ENCODE measurements at places on chromosomes 3 and 15.
A peak's percentile ranks its signal among the peaks of the same experiment; 100 is the strongest.

- peak; percentile 19 for DNase-seq
Measured at GRCh38 chr15:93141371-93141794, 52.4 kb upstream of the RGMA start.

DNA sequence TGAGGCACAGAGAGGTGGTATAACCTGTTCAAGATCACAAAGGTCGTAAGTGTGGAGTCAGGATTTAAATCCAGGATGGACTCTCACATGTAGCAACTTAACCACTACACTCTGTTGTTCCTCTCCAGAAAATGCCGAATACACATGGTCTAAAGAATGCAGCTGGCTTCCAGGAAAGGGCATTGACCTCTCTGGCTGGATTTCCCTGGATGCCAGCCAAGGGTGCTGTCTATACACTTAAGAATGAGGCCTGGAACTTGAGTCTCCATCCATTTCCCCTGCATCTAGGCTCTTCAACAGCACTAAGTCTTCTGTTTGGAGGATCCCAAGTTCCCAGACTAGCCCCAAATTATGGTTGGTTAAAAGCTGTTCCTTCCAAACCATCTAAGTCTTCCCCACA, 60.5 kb downstream of the CERS3 start:
- DNase-seq, result no peak

- DNase-seq, result no peak
Measured at GRCh38 chr3:50128001-50128400, 27.1 kb upstream of the SEMA3F start.

- no peak for DNase-seq
Measured at GRCh38 chr3:4292301-4292700, 10.9 kb upstream of the SETMAR start.

- DNase-seq, result no peak
Measured at GRCh38 chr3:117130222-117130621, 420.6 kb downstream of the TUSC7 start.

DNA sequence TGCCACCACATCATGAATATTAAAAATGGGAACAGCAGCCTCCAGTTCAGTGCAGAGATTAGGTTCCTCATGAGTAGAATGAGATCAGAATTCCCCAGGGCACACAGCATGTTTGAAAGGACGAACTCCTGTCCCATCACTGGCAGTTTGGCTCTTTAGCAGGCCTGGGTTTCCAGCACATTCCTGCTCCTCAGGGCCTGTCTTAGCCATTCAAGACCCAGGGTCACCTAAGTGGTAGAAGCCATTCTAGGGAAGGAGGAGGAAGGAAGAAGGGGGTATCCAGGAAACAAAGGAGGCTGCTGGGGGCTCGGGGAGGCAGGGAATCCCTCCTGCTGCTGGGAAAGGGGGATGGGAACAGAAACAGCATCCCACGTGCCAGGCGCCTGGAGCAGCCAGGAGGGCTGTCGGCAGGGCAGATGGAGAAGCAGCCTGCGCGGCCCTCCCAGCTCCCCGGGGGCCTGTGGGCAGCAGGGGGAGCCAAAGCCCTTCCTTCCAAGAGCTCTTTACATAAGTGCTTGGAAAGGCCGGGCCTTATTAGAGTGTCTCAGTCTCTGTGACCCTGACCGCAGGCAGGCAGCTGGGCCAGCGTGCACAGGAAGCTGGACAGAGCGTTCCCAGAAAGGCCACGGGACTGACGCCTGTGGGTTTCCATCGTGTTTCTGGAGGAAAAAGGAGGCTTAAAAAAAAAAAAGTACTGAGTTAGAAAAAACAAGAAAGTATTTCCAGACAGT, 24.7 kb downstream of the LOXL1 start:
- peak; percentile 47 for DNase-seq

- no peak for DNase-seq
Measured at GRCh38 chr3:63847718-63848450, 15.7 kb downstream of the THOC7 start.

DNA sequence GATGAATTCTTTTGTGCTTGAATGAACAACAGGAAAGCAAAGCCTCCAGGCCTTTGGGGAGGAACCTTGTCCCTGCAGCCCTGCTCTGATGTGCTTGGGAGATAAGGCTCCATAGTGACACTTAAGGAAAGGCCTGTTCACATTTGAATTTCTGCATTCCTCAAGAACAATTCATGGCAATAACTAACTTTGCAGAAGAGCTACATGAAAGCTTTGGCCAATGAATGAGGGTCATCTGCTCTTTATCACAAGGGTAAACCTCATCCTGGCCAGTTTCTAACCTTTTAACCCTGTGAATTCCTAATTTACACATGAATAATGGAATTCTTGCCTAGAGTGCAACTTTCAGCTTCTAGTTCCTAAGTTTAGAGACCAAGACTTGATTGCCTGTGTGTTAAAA, 5.6 kb downstream of the PRTG start:
- DNase-seq, result no peak

DNA sequence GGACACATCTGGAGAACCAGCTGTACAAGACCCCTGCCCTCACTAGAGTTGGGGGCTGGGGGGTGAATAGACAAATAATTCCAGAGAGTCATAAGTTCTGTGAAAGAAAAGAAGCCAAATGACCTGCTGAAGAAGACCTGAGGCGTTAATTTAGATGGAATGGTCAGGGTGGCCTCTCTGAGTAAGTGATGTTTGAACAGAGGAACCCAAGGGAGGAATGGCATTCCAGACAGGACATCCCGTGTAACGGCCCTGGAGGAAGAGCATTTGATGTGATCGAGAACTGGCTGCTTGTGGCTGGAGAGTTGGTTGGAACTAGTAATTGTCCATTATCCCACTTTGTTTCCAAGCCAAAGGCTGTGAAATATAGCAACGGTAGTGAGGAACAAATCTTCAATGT, 1.7 kb downstream of the NR2C2 start:
- no peak for DNase-seq

GRCh38 chr15:65406424-65407000, 16.2 kb downstream of the IGDCC4 start:
- no peak for DNase-seq

DNA sequence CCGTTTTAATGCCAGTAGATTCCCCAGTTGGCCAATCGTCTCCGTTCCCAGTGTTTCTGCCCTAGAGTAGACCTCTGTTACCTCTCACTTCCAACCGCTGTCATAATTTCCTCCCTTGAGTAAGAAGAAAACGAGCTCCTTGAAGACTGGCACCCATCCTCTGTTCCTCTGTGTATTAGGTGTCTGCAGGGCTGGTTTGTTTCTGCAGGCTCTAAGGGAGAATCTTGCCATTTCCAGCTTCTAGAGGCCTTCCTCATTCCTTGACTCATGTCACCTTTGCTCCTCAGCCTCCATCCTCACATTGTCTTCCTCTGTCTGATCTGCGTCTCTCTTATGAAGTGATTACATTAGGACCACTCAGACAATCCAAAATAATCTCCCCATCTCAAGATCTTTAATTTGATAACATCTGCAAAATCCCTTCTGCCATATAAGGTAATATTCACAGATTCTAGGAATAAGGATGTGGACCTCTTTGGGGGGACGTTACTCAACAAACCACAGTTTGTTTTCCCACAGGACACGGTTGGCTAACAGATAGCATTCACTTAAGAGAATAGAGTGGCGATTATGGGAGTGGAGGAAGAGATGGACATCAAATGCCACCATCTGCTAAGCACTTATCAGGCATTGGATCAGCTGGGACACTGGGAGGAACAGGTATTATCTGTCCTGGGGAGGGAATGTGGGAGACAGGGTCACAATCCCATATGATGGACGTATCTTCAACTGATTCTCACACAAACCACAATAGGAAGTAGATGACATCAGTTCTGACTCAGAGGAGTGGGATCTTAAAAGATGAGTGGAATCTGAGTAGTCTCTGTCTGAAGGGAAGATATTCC, 17.1 kb downstream of the ARHGAP31 start:
- no peak for DNase-seq

DNA sequence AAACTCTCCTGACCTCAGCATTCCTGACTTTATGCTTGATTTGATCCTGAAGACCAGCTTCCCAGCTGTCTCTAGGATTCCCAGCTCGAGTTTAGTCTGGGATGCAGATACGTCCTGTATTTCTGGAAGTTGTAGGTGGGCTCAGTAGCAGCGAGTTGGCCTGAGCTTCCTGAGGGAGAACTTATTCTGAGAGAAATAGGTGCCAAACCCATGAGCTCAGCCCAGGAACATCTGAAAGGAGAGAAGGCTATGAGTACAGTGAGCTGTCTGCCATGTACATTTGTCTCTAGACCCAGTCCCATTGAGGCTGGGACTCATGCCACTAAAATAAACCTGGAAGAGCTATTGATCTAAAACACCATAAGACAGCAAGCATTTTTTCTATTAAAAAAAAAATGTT, 36.6 kb upstream of the SLC9A9 start:
- DNase-seq, result no peak

- no peak for DNase-seq
Measured at GRCh38 chr3:19881036-19881435, 53.0 kb downstream of the EFHB start.

DNA sequence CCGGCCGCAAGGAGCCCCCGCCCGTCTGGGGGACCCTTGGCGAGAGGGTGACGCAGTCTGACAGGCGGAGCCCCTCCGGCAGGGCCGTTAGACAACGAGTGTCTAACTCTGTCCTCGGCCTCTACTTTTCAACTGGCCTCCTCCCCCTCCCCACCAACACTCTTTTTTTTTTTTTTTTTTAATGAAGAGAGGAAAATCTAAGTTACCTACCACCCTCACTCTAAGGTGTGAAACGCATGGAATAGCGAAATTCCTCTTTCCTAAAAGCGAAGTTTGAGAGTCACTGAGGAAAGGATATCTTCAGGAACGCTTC, 521 bp upstream of the SUSD5 start:
- no peak for DNase-seq

DNA sequence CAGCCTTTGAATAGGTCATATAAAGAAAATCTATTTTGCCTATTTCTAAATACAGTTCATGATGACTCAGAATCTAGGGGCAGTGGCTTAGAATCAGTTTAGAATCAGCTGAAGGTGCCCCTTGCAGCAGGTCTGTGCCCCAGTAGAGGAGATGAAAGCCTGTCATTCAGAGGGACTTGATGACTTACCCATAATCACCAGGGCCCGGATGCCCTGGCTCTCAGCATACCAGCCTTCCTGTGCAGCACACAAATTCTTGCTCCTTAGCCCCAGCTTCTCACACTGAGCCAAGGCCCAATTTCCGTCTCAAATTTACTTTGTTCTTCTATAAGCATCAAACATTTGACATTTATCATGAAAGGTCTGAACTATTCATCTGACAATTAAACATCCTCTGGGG, 83.2 kb upstream of the EOMES start:
- no peak for DNase-seq

DNA sequence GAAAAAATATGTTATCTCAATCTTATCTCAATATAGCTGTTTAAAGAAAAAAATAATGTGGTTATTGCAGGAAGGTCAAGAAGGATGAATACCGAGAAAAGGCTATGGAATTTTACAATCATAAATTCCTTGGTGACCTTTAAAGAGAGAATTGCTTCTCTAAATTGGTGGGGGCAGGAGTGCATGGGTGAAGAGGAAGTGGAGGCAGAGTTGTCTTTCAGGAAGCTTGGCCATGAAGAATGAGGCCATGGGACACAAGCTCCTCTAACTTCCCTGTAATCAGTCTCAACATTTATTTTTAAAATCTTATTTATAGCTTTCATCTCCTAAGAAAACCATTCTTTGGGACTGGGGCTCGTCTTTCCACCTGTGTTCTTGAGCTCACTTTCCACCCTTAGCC, 22.4 kb upstream of the ALDH1A2 start:
- no peak for DNase-seq

DNA sequence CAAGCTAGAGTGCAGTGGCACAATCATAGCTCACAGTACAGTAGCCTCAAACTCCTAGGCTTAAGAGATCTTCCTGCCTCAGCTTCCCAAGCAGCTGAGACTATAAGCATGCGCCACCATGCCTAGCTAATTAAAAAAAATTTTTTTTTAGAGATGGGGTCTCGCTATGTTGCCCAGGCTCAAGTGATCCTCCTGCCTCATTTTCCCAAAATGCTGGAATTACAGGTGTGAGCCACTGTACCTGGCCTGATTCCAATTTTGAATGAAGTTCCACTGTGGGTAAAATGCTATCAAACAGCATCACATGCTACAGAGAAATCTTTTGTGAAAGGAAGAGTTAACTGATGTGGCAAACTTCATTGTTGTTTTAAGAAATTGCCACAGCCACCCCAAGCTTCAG, 17.5 kb downstream of the ADPGK start:
- DNase-seq, result no peak

DNA sequence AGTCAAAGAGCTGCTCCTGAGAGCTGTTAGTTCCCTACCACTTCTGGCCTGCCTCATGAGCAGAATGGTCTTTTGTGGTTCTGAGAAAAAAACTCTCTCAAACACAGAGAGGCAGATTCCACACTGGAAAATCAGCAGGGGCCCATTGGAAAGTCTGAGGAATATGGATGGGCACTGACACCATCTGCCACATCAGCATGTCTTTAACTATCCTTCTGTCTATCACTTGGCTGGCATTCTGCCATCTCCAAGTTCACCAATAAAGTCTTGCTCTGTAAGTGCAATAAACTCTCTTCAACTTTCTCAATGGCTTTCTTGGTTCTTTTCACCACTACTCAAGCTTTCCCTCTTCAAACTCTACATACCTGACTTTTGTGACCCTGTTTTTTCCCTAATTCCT, 101.3 kb upstream of the GALNT15 start:
- DNase-seq, result no peak

GRCh38 chr3:104437891-104438290, 928.8 kb upstream of the ALCAM start:
- no peak for DNase-seq

- DNase-seq, result no peak
Measured at GRCh38 chr3:195155570-195156241, 115.3 kb downstream of the XXYLT1 start.

DNA sequence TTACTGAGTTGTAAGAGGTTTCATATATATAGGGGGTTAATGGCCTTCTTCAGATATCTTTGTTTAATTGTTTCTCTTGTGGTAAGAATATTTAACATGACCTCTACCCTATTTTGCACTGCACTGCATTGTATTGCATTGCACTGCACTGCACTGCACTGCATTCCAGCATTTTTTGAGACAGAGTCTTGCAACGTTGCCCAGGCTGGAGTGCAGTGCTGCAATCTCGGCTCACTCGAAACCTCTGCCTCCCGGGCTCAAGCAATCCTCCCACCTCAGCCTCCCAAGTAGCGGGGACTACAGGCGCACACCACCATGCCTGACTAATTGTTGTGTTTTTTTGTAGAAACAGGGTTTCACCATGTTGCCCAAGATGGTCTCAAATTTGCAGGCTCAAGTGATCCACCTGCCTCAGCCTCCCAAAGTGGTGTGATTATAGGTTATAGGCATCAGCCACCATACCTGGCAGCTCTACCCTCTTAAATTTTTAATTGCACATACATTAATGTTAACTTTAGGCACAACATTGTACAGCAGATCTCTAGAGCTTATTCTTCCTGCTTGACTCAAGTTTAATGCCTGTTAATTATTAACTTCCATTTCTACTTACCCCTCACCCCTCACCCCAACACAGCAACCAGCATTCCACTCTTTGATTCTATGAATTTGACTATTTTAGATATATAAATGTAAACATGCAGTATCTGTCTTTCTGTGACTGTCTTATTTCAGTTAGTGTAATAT, 38.4 kb downstream of the NEDD4 start:
- no peak for DNase-seq

Measured in stimulated activated CD8-positive, alpha-beta memory T cell treated with anti-CD3 and anti-CD28 coated beads, Interleukin-7, amount 100 ng/mL, for 4 hours (primary cell).